Globus pallidus (tissue), 1 donor: ENCODE measurements at places on chromosomes 2 and 18.
A peak's percentile ranks its signal among the peaks of the same experiment; 100 is the strongest.

- DNase-seq, result no peak
Observed at GRCh38 chr2:109351164-109351756, 222.3 kb downstream of the SH3RF3 start.

DNA sequence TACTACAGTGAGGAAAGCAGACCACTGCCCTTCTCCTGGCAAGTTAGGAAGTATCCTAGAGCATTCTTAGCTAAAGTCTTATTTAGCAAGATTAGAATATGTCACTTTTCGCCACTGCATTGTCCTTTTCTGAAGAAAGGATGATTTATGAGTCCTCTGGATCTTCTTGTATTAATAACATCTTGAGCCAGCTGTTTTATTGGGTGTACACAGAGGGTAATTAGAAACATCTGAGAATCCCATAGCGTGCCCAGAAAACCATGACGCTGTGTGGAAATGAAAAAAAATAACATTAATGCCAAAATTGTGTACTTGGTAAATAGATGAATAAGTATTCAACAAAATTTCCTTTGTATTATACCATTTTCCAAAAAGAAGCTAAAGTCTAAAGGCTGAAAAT, 198.7 kb downstream of the LTBP1 start:
- no peak for DNase-seq

DNA sequence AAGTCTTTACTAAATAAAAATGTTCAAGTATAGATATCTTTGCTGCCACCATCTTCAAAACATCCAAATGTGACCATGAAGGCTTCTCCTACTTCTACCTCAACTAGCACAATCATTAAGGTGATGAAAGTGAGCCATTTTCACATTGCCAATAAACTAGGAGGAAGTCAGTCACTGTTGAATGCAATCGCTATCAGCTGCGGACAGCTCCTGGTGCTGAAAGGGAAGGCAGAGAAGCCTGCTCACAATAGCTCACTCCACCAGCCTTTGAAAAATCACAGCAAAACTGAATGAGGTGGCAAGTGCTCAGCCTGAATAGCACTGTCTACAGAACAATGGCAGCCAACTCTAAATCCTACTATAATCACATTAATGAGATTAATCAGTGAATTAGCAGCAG, 2.2 kb downstream of the MYT1L start:
- DNase-seq, result no peak

DNA sequence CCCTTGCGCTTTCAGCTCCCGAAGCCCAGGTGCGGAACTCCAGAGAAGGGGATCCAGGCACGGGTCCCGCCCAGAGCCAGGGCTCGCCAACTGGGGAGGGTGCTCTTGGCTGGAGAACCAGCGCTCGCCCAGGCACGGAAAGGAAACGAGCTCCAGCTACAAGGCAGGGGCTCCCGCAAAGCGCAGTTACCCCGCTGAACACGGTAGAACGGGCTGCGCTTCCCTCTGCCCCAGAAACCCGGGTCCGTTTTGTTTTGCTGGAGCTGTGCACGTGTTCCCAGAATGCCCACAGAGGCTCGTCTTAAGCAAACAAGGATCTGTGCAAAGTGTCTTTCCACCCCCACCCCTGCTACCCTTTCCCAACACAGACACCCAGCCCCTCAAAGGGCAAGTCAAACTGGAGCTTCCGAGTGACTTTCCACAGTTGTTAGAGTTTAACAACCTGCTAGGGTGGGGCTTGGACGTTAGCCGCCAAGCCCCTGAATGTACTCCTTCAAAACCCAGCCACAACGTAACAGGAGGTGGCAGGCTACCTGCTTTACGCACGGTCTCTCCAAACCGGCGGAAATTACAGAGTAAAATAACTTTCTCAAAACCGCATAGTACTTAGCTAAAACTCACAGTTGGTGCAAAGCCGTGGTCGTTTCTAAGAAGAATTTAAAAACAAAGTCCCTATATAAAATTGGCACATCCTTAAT, 775 bp downstream of the RNF125 start:
- DNase-seq, result peak; percentile 60

DNA sequence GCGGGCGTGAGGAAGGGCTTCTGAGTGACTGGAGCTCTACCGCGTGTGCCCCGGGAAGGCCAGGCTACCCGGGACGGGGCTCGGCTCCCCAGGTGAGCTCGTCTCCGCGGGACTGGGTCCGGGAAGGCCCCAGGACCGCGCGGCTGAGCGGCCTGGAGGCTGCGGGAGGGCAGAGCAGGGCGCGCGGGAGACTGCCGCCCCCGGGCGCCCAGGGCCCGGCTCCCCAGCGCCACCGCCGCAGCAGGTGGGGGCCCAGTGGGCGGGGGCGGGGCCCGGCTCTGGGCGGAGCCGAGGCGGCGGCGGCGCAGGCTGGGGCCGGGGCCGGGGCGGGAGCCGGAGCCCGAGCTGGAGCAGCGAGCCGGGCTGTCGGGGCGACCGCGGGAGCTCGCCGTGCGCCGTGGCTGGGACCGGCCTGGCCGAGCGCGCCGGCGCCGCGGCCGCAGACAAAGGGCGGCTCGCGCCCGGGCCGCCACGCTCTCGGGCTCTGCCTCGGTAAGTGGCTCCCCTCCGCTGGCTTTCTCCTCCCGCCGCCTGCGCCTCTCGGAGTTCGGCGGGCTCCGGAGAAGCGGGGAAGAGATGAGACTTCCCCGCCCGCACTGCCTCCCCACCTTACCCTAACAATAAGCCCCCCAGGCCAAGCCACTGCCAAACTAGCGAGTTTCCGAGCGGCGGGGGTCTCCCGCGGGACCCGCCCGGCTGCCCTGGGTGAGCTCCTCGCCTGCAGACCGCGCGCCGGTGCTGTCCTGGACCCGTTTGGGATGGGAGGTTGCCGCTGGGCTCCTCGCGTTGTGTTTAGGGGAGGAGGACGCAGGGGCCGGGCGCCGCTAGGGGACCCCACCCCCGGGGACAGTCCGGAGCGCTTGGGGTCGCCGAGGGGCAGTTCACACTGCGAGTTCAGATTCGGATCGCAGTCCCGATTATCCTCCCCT, at the start of gene MAPK4:
Gene MAPK4, plus strand, starts transcription at position 336 of the 929 bp plus-strand sequence. CDS start 103,872 bp downstream, outside the sequence.
- peak; percentile 50 for DNase-seq

DNA sequence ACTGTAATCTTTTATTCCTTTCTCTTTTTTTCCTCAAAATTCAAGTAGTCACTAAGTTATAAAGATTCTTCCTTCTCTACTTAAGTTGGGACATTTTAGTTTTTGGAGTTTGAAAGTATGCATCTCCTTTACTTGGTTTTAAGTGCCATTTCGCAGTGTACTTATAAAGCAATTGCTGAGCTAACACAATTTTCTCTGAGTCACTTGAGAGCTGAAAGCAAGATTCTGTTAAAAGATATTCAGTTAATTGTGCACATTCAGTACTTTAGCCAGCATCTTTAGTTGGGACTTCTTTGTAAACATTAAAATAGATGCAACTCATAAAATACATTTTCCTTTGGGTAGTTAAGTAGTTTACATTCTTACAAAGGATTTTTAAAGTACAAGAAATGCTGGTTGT, 136.0 kb downstream of the GFPT1 start:
- no peak for DNase-seq
